Activated T-helper 1 cell treated with anti-CD3 and anti-CD28 coated beads, Interleukin-12 subunit alpha, Interleukin-12 subunit beta, Interleukin-2, Interleukin-4 antibody, amounts not matched to agents 30 ng/mL and 10 ng/mL and 1 ng/mL, durations not matched to agents 14 hours and 24 hours and 36 hours (primary cell): ENCODE measurements at places on chromosomes 5 and 9. TPM values are rescaled to one million over a fixed set of nuclear protein-coding genes. Genes with fewer than 3 reads are reported as not detected.
A peak's percentile ranks its signal among the peaks of the same experiment; 100 is the strongest.

GRCh38 chr5:173293817-173294672 is 34.2 kb downstream of the STC2 start:
- DNase-seq, result peak; percentile 64

- peak; percentile 65 for DNase-seq
Measured at GRCh38 chr9:32571969-32572899, 725 bp downstream of the NDUFB6 start.

The CAMK2A gene
- not detected in 2 replicates for total RNA-seq

DNA sequence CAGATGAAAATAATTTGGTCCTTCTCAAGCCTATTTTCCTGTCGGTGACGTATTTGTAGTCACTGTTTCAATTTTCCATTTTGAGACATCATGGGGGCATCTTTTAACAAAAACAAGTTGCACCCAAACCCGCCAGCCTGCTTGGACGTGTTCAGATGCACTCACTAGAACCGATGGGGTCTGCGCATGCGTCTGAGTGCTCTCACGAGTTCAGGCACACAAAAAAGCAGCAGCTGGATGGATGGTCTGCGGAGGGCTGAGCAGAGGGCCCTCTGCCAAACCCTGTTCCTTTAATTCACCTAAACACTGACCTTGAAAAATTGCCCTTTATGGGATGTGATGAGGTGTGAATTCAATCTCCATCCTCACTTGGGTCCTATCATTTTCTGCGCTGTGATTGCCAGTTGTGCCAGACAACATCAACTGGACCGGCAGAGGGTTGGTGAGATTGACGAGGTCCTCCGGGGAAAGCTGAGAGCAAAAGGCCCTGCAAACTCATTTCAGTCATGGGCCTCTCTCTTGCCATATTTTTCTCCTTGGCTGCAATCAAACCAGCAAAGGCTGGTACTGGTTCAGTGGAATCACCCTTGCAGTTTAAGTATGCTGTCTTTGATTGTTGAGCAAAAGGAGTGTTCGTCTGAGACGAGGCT is 251.9 kb downstream of the NFIB start:
- no peak for DNase-seq

DNA sequence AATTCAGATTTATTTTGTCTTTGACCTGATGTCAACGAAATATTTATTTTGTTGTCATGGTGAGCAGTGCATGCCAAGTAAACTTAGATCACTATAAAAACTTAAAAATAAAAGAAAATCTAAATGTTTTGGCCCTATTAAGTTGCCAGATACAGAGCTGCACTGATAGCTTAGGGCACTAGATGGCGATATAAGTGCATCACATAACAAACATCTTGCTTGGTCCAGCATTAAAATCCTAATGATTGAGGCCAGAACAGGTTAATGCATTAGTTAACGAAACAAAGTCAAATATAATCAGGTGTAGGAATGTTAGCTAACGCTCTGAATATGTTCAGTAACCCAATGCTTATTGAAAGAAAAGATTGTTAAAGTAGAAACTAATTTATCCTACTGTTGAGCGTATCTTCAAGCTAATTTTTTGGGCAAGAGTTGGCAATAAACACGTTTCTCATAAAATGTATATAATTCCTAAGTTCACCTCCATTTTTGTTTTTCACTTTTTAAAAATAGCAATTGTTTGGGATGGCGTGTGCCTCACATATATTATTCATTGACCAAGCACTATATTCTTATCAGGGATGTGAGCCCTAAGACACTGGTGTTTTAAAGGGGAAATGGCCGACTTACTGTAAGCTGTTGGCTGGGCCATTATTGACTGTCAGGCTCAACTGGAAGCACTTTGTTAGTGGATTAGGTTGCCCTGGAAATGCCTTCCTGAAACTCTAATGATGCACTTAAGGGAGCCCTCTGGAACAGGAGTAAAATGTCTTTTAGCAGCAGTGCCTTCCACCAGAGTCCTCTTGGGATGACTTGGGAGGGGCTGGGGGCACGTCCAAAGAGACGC is 33.3 kb downstream of the KCTD16 start:
- no peak for DNase-seq

- no peak for DNase-seq
Measured at GRCh38 chr5:41414598-41414997, 95.8 kb downstream of the PLCXD3 start.

DNA sequence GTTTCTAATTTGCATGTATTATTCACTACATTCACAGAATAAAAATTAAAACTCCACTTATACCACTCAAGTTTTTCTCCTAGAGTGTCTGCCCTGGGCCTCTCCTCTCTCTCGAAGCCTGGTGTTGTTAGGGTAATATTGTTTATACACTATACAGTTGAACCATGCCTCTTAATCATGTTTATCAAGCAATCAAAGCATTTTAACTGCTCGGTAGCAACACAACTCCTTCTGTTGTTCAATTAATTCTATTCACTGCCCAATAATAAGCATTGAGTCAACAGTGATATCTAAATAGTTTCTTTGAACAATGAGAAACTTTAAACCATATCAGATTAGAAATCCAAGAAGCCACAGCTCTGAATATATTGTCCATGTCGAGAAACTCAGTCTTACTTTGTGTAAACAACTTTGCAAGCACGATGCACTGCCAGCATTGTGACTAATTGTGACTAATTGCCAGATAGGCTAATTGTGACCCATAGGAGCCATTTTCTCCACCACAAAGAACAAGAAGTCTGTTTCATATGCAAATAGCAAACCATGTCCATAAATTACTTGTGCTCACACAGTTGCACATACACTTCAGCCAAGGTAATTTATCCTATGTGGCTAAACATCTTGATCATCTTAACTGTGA is at the start of gene DNAH5:
Gene DNAH5, minus strand, starts transcription at position 129 of the 640 bp plus-strand sequence. CDS start 250 bp downstream, outside the sequence.
- DNase-seq, result no peak

- DNase-seq, result no peak
Measured at GRCh38 chr5:10023494-10023893, 226.2 kb downstream of the ATPSCKMT start.

DNA sequence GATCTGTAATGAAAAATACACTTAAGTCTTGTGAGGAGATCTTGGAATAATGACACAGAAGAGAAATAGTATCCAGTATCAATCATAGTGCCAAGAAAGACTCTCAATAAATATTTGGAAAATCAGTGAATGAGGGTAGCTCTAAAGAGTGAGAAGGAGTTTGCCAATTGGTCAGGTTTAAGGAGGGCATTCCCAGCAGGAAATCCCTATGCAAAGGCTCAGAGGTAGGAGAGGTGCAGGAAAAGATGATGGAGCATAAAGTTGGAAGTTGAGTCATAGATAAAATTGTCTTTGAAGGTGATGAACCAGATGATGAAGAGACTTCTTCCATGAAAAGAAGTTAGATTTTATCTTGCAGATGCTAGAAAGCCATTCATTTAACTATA is 27.8 kb downstream of the TNPO1 start:
- DNase-seq, result no peak

The FAM174A gene
- total RNA-seq, result 8.2 and 9.7 TPM in 2 replicates

The HAUS6 gene
- 31.8 and 31.9 TPM in 2 replicates for total RNA-seq

DNA sequence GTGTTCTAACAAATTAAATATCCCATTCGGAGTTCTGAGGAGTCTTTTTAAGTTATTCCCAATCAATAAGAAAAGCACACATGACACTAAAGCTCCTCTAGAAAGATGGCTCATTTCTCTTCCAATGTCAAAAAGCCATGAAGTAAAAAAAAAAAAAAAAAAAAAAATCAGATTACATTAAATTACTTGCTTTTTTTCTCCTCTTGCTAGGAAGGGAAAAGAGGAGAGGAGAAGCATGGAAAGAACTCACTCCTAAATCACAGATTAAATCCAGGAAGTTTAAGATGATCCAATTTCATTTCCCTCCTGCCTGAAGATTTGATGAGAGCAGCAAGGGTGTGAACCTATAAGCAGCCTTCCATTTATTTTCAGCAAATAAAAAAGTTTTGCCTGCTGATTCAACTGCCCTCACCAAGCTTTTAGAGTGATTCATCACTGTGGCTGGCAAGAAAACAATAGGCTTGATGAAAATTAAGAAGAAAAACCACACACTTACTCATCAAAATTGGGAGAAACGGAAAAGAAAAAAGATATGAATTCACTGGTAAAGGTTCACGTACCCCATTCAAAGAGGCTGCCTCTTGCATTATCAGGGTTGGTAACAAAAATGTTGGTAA is 19.7 kb downstream of the MYO10 start:
- DNase-seq, result no peak

DNA sequence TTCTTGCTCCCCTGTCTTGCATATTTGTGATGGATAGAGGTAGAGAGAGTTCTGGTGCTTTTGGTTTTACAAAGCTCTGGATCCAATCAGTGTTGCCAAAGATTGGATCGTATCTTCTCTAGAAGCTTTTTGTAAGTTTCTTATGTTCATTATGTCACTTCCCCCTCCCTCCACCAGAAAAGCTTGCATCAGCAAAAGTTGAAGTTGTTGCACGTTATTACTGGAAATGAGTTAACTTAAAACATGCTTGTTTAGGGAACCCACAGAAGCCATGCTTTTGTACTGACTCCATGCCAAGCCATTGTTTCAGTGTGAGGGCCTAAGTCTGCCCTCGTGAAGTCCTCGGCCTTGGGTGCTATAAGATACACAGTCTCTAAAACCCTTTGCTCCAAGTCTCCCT is 186.5 kb downstream of the ERCC6L2 start:
- no peak for DNase-seq

DNA sequence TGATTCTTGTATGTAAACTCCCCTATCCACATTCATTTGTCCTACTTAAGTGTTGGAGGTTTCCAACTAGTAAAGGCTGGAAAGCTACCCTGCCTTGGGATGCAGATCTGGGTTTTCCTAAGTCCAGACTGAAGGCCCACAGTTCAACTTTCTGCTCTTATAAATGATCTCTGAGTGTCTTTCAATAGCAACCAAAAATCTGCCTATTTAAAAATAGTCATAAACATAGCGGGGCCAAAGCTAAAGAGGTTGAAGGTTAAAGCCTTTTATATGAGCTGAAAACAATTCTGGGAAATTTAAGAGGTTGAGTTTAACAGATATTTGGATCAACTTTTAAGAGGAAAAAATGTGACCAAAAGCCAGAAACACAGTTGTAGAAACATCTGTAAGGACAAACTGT is 87.2 kb downstream of the NTRK2 start:
- no peak for DNase-seq

GRCh38 chr9:104810421-104811339 is 46.8 kb downstream of the NIPSNAP3B start:
- no peak for DNase-seq

The CCDC183 gene
- total RNA-seq, result 0.52 TPM in 1 of 2 replicates, not detected in the other

The SPINK5 gene
- total RNA-seq, result not detected in 2 replicates

The ENTPD8 gene
- total RNA-seq, result not detected in 2 replicates

The IL4 gene
- total RNA-seq, result 56.9 and 57.1 TPM in 2 replicates

GRCh38 chr5:123928401-123928800 is 416.4 kb downstream of the CSNK1G3 start:
- no peak for DNase-seq

The PCDHB13 gene
- total RNA-seq, result not detected in 2 replicates

DNA sequence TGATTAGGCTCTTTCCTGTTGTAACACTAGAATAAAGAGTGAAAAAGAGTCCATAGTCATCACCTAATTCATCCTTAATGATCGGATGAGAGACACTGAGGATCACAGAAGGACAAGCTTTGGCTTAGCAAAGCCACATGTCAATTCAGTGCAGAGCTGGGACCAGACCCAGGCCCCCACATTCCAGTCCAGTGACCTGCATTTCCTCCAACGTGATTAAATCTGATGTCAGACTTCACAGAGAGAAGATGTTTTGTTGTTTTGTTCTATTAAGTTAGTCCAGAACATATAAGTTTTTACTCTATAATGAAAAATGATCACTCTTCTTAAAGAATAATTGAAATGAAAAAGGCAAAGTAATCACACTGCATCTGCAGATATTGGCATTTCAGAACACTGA is 377.9 kb upstream of the PAPPA start:
- no peak for DNase-seq

- no peak for DNase-seq
Measured at GRCh38 chr9:13436591-13436990, 157.1 kb upstream of the MPDZ start.

The SEMA4D gene
- total RNA-seq, result 388 and 411 TPM in 2 replicates

DNA sequence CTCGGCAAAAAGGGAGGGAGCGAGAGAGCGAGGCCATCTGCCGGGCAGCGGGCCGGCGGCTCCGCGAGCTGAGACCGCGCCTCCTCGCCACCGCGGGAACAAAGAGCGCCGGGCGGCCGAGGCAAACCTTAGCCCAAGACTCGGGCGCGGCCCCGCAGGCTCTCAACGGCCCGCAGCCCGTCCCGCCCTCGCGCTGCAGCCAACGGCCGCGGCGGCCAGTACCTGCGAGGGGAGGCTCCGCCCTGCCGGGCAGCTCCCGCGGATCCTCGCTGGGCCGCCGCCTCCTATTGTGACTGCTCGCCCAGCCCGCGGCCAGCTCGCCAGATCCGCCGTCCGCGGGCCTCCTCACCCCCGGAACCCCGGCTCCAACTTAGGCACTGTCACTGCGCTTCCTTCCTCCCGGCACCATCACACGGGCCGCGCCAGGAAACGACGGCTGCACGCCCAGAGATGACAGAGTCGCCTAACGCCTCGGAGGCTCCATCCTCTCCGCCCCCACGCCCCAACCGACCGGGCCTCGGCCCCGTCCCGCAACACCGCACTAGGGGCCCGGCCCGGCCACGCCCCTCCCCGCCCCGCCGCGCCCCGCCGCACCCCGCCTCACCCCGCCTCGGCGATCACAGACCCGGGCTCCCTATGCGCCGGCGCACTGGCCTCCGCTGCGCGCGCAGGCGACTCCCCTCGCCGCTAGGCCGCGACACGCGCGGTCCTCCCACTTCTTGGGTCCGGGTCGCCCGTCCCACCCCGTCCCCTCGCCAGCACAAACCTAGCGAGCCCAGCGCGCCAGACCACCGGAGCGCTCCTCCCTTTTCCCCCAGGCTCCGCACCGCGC is 479 bp upstream of the RNF38 start:
- DNase-seq, result peak; percentile 86

The CDH10 gene
- total RNA-seq, result not detected in 2 replicates

GRCh38 chr5:400282-401145 is 42.5 kb upstream of the EXOC3 start:
- DNase-seq, result no peak
